Skeletal muscle cell (primary cell): ENCODE measurements at places on chromosomes 7 and 10.

- DNase-seq: no peak
Observed at GRCh38 chr10:128373071-128373749, 247.0 kb upstream of the MKI67 start.

DNA sequence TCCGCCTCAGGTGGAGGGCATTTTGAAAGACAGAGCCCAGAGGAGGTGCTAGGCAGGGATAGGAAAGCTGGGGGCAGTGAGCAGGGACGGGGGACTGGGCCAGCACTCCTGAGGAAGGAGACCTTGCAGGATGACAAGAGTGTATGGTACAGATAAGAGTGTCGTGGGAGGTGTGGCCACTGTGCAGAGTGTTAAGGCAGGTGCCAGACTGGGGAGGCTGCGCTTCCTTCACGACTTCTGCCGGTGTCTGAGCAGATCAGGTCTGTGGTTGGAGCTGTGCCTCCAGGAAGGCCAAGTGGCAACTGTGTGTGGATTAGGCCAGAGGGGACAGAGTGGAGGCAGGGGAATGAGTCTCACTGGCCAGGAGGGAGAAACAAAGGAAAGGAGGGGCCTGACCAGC, 161.7 kb downstream of the HIBADH start:
- no peak for DNase-seq

- no peak for DNase-seq
Observed at GRCh38 chr10:86415116-86415515, 48.5 kb upstream of the GRID1 start.

- DNase-seq: no peak
Observed at GRCh38 chr10:5268234-5268633, 71.6 kb downstream of the AKR1C4 start.

DNA sequence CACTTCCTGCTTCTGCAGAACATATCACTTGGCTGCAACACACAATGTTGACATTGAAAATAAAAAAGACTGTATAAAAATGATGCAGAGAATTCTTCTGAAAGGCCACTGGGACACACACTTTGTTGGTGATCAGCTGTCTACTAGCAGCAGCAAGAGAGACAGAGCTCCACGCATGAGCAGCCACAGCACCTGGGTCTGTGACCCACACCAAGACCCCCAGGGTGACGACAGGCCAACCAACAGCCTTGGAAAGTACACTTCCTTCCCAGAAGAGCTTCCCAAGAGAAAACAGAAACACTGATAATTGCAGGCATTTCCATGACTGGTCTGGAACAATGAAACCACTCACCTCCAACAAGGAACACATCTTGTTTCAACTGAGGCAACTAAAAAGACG, 239.0 kb downstream of the DIP2C start:
- DNase-seq: no peak

GRCh38 chr10:44339218-44339617, 45.7 kb downstream of the CXCL12 start:
- no peak for DNase-seq

DNA sequence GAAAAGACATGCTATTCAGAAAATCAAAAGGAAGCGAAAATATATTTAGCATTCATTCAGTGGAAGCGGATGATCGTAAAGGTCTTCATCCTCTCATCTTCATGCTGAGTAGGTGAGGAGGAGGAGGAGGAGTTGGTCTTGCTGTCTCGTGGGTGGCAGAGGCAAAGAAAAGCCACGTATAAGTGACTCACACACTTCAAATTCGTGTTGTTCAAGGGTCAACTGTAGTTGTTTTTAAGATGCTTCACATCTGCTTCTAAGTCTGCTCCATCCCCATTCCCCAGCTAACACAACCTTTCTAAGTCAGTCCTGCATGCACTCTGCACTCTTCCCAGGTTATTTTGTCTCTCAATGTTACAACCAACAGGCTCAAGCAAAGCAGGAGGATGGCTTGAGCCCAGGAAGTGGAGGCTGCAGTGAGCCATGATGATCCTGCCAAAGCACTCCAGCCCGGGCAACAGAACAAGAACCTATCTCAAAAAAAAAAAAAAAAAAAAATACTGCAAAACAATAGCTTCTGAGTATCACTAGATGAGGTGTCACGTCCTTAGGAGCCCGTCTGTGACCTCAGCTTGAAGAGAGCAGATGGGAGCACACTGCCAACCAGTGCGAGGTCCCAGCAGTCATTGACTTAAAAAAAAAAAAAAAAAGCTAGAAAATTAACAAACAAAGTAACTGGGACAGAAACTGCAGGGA, 70.5 kb downstream of the SFMBT2 start:
- no peak for DNase-seq

GRCh38 chr7:66747881-66748511, 7.5 kb downstream of the RABGEF1 start:
- no peak for DNase-seq

DNA sequence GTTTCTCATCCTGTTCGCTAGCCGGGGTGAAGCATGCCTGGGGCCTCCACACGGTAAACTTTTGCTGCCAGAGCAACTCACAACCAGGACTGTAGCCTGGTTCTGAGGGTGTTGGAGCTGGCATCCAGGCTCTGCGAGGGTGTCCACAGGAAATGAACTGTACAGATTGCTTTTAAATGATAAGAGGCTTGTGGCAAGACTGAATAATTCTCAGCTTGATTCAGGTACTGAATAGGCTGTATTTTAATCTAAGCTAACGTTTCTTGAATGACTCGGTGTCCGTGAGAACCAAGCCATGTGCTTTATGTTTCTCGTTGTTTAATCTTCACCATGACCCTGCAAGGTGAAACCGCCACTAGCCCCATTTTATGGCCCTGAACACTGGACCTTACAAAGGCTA, 49.3 kb downstream of the EEPD1 start:
- no peak for DNase-seq

- no peak for DNase-seq
Observed at GRCh38 chr7:92769394-92769699, 67.0 kb downstream of the CDK6 start.

GRCh38 chr10:31927884-31928548, 615 bp downstream of the ARHGAP12 start:
- no peak for DNase-seq

DNA sequence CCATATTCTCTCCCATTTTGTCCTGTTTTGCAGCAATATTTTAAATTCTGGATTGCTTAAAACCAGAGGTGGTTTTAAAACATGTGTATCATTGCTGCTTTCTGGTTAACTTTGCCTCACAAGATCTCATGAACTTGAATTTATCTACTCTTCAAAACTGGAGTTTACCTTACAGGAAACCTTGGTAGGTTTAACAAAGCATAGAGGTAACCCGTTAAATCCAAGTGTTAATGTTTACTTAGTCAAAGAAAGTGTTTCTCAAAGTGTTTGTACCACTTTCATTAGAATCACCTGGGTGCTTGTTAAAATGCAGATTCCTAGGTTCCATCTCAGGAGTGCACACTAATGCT, 44.0 kb upstream of the VDAC2 start:
- DNase-seq: no peak

DNA sequence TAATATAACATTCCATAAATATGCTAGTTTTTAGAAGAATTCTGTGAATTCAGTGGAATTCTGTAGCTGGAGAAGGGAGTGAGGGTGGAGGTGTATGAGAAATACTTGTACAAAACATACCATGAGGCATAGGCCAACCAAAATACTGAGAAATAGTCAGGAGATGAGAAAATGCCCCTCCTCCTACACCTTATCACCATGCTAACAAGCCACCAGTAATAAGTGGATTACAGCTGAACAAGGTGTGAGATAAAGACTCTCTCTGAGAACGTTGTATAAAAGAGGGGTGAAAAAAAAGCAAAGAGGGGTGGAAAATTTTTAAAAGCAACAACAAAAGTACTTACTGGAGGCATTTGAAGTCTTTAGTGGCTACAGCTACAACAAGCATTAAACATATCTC, 90.4 kb upstream of the IGFBP3 start:
- DNase-seq: no peak

- DNase-seq: no peak
Observed at GRCh38 chr7:3204526-3204925, 96.5 kb upstream of the SDK1 start.

DNA sequence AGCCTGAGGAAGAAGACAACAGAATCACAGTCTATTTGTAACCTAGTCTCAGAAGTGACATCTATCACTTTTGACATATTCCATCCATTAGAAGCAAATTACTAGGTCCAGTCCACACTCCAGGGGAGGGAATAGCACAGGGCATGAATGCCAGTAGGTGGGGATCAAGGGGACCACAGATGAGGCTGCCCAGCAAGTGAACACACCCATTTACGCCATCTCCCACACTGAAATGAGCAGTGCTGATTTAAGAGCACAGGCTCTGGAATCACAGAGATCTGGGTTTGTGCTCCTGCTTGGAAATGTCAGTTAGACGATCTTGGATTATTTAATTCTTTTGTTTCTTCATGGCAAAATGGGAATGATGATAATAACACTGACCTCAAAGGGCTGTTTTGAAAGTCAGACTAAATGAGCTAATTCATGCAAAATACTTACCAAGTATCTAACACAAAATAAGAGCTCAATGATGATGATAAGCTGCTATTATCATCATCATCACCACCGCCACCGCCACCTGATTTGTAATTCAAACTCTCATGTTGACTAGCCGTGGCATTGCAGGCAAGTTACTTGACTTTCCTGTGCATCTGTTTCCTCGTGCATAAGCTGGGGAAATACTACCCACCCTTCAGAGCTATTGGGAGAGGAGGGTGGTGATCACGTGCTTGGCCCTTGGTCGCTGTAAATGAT, 138.9 kb upstream of the KLF14 start:
- DNase-seq: no peak

DNA sequence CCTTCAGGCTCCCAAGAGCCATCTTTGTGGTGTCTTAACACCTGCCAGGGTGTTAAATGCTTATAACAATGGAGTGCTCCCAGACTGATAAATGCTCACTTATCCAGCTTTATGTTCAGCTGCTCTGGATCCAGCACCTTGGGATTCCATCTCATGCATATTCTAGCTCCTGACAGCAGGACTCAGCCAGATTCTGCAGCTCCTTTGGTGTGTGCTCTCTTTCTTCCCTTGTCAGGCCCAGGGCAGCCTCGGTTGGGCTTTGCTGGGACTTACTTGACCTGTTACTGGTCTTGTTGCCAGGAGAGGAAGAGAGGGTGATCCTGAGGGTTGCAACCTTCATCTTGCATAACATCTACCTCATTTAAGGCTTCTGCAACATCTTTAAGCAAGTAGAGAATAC, 59.4 kb upstream of the CCNY start:
- DNase-seq: no peak

- peak; percentile 95 for DNase-seq
Observed at GRCh38 chr10:35090162-35090954, at the start of gene CUL2. CUL2 (minus strand) TSS chr10:35090341; CDS start chr10:35071317, 19,024 bp downstream.

- no peak for DNase-seq
Observed at GRCh38 chr7:70738151-70738885, 393.6 kb upstream of the GALNT17 start.
